ENCODE measurements at places on chromosomes 3 and 15.

- DNase-seq, result no peak
Observed at GRCh38 chr3:38083871-38084333, 44.9 kb downstream of the DLEC1 start.

DNA sequence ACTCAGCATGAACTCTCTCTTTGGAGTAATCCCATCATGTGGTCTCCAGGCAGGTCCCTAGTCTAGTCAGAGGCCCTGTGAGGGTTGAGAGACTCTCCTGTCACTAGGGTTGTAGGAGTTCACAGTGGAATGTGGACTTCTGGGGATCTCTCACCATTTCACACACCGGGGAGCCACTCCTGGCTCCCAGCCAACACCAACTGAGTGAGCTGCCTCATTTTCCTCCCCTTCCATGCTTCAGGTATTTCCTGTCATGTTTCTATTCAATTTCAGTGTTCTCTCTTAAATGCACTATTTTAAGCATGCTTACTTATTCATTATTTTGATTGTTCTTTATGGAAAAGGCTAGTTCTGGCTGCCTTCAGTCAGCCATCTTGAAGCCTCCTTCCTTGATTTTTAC lies 467.5 kb upstream of the ARL6 start:
- no peak for DNase-seq

- DNase-seq, result no peak
Observed at GRCh38 chr3:184481984-184482671, 79.5 kb upstream of the EPHB3 start.

- DNase-seq, result no peak
Observed at GRCh38 chr15:48966595-48967301, 3.0 kb upstream of the SHC4 start.

All from trophoblast cell (in vitro differentiated cells and primary cell).